ENCODE measurements at places on chromosomes 11 and 22. TPM values are rescaled to one million over a fixed set of nuclear protein-coding genes. Genes with fewer than 3 reads are reported as not detected.

DNA sequence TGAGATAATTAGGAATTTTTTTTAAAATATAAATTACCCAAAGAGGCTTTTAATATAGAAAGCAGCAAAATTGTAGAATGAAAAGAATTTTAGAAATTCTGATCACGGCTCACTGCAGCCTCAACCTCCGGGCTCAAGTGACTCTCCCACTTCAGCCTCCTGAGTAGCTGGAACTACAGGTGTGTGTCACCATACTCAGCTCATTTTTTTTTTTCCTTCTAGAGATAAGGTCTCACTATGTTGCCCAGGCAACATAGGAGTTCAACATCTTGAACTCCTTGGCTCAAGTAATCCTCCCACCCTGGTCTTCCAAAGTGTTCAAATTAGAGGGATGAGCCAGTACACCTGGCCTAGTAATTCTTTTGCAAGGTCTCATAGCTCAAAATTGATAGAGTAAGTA lies 76.7 kb downstream of the ATG16L2 start:
- DNase-seq: no peak

CCDC89 gene
- 0.63 TPM for total RNA-seq

HTR3B gene
- not detected for total RNA-seq

CAVIN3 gene
- total RNA-seq: 424 TPM

MUC15 gene
- total RNA-seq: not detected

OR51B4 gene
- total RNA-seq: not detected

DNA sequence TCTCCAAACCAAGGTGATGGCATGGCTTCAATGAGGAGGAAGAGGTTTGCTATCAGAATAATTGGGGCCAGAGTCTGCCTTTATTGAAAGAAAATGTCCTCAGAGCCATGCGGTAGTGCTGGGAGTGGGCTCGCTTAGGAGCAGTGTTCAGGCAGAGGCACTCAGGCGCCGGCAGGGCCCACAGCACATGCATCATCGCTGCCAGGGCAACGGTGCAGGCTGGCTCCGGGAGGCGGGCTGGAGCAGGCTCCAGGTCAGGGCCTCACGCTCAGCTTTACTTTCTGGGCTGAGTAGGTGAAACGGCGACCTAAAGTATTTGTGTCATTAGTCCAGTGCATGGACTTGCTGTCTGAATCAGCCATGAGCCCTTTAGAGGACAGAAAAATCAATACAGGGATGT lies 169.9 kb upstream of the CCDC90B start:
- DNase-seq: no peak

APOL1 gene
- 77.0 TPM for total RNA-seq

DNA sequence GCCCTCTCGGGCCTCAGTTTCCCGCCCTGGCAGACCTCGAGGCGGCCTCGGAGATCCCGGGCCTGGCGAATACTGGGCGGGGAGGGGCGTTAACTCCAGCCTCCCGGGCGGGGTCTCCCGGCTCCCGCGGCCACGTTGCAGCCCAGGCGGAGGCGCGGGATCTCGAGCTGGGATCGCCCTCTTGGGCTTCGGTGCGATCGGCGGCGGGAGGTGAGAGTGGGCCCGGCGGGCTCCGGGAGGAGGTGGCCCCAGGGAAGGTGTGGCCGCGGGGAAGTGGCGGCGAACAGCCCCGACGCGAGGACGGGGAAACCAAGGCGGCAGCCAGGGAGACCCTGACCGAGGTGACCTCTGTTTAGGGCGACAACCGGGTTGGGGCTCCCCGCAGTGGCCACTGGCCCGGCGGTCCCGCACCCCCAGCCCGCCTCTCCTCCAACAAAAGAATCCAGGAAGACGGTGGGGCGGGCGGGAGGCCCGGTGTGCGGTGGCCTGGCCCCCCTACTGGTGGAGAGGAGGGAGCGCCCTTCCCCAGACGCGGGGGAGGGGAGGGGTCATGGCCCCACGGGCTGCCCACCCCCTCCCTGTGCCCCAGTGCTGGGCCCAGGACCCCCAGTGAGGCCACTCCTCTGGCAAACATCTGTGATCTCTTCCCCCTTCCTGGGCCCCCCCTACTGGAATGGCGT lies at the start of gene PHETA2:
PHETA2 (plus strand) TSS at position 117 of the 680 bp plus-strand sequence. CDS start 3,046 bp downstream, outside the sequence.
- DNase-seq: no peak

Measured in glomerular endothelial cell (primary cell).